Activated T-helper 1 cell treated with Interleukin-2 at 50 U/mL for 16 hours (primary cell): ENCODE measurements at places on chromosomes 4 and X.

- DNase-seq, result no peak
These were observed 159.7 kb downstream of the NSUN7 start for GRCh38 chr4:40909363-40909876.

DNA sequence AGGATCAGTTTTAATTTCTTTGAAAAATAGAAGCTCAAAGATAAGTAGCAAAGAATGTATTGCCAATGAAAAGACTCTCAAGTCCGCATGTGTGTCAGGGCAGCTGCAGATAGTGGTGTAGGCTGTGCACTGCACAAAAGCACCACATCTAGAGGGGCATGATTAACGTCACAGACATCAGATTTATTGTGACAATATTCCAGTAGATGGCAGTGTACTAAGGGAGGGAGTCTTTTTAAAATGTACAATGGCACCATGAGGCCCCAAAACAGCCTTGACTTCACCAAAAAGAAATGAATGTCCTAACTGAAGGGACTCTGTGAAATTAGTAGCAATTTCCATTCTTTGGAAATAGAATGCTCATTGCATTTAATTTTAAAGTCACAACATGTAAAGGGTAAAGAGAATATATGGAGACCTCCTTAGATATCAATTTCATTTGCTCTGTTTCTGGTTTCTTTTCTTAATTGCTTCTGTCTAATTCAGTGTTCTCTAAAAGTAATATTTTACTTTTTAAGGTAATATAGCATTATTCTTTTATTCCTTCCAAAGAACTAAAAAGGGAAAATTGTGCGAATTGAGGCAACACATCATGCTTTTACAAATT lies 98.4 kb downstream of the ZNF827 start:
- no peak for DNase-seq

DNA sequence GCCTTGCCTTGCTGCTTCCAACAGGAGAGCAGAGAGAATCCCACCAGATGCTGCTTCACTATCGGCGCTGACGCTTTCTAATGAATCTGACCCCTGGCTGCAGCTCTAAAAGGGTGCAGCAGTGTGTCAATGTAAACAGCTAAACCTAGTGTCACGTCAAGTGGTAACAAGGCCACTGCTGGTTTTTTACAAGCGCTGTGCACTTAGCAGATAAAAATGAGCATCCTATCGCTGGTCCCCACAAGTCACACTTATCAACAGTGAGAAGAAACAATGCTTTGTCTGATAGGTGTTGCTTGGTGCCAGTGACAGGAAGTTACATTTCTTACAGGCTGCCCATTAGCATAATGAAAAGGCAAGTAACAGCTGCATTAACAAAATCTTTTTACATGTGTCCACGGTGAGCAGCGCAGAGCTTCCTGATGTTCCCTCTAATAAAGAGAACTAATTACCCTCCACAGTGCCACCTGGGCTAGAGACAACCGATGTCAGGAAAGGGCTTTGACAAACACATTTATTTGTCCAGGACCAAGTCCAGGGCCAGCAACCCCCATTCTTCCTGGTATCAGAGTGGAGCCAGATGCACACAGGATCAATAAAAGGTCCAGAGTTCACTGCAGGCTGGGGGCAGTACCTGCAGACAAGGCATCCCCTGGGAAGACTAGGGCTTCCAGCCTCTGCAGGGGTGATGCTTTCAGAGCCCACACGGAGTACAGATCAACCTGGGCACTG lies 176.0 kb downstream of the MGST2 start:
- no peak for DNase-seq

DNA sequence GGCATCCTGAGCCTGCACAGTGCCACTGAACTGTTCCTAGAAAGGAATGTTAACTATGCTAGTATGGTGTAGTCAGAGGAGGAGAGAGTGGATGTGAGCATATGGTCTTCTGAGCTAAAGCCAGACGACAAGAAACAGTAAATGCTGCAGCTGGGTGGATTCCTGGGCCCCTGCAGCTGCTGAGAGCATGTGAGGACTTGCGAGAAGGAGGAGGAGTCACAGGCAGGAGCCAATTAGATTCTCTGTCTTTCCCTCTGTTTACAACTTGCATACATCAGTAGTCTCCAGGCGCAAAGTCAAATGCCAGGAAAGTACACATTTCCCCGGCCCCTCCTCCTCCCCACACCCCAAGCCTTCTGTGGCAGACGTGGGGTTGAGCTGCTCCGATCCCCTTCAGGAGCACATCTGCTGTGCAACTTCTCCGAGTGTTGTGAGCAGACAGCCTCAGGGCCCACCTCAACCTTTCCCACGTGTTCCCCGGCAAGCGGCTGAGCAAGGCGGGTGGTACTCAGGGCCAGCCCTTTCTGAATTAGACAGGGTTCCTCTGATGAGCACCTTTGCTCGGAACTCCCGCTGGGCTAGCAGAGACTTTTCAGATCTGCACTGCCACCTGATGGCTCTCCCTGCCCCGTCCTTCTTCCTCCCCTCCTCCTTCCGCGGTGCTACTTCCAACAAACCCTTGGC lies 108.7 kb upstream of the ATP6AP2 start:
- DNase-seq, result no peak

DNA sequence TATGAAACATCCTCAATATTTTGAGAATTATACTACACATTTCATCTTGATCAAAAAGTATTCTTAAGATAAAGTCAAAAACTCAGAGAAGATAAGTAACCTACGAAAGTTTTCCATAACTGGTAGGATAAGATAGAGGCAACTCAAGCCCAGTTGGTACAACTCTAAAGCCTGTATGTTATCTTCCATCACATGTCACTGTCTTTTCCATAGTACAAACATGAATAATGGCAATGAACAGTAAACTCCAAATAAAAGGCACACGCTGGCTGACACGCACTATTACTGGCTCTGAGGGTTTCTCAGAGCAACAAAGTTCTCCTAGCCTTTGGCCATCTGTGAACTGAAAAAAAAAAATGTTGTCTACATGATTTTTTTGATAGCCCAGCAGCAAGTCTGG lies 27.2 kb downstream of the LIN54 start:
- no peak for DNase-seq

- DNase-seq, result no peak
These were observed 77.3 kb downstream of the SHROOM4 start for GRCh38 chrX:50736656-50737055.

DNA sequence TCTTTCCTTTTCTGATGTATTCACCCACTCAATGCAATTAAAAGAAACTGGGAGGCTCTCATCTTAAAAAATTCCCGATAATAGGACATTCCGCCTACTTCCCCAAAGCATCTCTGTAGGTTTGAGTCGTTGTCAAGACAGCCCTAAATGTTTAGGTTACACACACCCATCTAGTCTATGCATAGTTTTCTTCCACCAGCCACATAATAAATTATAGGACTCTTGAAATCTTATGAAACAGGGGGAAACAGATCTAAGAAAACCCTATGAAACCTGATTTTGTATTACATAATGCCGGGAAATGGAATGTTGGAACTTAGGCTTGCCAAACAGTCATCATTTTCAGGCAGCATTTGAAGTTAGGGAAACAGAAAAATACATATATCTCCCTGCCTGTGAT lies 150.0 kb downstream of the PRKX start:
- no peak for DNase-seq

GRCh38 chrX:28278251-28278650 lies 297.0 kb upstream of the DCAF8L1 start:
- DNase-seq, result no peak

DNA sequence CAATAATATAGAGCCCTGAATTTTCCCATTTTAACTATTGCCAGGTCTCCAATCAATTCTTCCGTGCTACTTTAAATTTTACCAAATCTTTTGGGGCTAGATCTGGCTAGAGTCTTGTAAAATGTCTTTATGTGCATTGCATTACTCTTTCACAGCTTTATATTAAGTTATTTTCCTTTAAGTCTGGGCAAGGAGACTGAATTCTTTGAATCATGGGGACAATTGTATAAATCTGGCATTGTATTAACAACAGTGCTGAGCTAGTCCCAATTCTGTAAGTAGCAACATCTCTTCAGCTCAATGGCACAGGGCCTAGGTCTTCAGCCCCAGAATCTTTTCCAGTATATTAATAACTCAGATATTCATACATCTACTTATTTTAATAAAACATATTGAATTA lies 1080.4 kb upstream of the INTU start:
- no peak for DNase-seq

- DNase-seq, result no peak
These were observed 43.2 kb upstream of the PITX2 start for GRCh38 chr4:110666030-110666429.

GRCh38 chrX:70360366-70360765 lies 62.7 kb upstream of the GDPD2 start:
- DNase-seq, result no peak

DNA sequence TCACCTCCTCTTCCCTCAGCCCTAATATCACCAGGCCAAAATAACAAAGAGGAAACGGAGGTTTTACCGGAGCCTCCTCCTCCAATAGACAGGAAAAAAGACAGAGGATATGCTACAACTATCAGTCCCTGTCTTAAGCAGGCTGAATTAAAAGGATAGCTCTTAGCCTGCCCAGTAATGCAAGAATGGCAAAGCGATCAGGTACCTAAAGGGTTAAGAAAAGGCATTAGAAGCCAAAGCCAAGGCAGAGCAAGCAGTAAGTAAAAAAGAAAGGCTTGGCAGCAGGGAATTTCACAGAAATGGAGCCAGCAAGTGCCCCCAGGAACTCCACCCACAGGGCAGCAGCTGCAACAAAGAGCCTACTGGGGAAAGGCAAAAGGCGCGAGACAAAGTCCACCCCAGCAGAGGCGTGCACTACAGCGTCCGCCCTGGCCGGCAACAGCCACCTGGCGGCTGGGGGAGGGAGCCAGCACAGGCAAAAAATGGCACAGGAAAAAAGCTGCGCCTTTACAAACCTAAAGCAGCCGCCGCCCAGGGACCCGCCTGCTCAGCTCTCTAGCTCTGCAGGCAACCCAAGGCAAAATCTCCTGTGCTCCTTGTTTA lies 220.6 kb upstream of the ZC4H2 start:
- no peak for DNase-seq

- no peak for DNase-seq
These were observed 56.9 kb upstream of the SPIN4 start for GRCh38 chrX:63408050-63408449.

- peak; percentile 26 for DNase-seq
These were observed 142.0 kb downstream of the RTL3 start for GRCh38 chrX:78517124-78517523.

GRCh38 chrX:7242613-7243012 lies 94.7 kb upstream of the PUDP start:
- no peak for DNase-seq

- no peak for DNase-seq
These were observed 85.3 kb upstream of the NKX1-1 start for GRCh38 chr4:1491328-1492141.

DNA sequence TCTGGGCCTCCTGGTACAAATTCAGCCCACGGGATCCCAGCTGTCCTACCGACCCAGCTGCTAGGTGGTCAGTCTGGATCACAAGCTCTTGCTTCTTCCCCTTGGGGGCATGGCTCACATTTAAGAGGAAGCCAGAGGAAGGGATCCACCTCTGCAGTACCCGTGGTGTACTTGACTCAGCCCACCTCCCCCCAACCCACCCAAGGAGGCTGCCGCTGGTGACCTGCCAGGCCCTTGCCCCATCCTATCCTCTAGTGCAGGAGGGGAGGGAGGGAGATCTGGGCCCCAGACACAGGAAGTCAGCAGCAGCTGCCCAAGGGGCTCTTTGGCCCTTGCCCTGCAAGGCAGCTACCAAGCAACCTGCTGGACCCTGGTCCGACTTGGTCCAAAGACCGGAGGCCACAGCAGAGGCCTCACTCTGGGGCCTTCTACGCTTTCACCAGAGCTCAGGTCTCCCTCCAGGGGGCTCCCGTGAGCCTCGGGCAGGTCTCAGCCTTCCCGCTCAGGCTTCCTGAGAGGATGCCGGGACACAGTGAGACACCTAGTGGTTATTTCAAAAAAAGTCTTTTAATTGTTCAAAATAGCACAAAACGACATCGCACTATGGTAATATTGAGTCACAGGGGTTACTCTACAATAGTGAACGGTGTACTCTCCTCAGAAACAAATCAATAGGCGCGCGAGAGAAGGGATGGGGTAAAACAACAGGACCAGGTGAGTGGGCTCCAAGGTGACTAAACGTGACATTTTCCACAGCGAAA lies 2.7 kb upstream of the RENBP start:
- peak; percentile 57 for DNase-seq

DNA sequence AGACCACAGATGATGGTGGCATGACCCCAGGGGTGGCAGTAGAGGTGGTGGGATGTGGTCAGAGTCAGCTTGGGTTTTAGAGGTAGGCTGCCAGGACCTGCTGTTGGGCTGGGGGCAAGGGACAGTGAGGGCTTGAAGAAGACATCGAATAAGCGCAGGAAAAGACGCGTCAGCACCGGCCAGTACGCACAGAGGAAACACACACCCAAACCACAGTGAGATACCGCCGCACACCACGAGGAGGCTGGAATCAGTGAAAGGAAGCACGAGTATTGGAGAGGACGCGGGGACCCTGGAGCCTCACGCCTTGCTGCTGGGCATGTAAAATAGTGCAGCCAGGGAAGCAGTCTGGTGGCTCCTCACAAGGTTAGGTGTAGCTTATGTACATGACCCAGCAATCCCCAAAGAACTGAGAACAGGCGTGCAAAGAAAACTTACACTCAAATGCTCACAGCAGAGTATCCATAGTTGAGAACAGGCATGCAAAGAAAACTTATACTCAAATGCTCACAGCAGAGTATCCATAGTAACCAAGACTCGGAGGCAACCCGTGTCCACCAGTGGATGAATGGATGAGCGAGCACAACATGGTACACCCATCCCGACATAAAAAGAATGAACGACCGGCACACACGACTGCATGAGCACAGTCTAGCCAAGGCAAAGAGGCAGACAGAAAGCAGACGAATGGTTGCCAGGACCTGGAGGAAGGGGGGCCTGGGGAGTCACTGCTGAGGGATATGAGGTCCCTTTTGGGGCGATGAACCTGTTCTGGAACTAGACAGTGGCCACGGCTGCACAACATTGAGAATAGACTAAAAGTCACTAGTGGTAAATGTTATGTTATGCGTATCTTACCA lies 13.3 kb downstream of the PDZD4 start:
- peak; percentile 15 for DNase-seq

- DNase-seq, result no peak
These were observed 103.3 kb downstream of the SH3BGRL start for GRCh38 chrX:81305240-81305639.

- DNase-seq, result no peak
These were observed 1768.5 kb downstream of the PCDH7 start for GRCh38 chr4:32488690-32489089.

- no peak for DNase-seq
These were observed 103.8 kb downstream of the CAMK2D start for GRCh38 chr4:113657586-113658233.

DNA sequence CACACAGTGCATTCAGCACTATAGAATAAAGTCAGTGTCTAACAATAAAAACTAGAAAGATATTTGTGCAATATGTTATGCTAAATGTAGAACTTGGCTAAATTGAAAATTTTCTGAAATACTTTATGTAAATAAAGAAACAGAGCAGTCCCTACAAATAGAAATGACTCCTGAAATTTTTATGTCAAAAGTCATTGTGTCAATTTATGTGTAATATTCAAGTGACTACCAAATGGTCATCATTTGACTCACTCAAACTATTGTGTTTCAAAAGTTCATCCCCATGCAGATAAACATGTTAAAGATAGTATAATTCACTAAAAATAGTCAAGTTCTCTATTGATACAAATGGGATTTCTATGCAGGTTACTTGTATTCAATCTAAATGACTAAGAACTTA lies 17.9 kb downstream of the LRBA start:
- DNase-seq, result no peak

GRCh38 chr4:5084911-5085475 lies 33.7 kb downstream of the STK32B start:
- no peak for DNase-seq
